ENCODE measurements at places on chromosomes 6 and 20.

DNA sequence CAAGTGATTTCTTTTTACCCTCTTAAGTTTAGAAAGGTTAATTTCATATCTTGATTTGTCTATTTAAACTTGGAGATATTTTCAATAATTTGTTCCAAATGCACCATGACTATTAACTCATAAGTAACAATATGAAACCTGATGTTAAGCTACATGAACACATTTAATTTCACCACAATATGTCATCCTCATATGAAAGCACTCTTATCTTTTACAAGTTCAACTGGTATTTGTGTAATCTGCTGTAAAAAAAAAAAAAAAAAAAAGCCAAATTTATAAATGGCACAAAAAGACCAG is 110.4 kb downstream of the HFE start:
- no peak for DNase-seq

GRCh38 chr20:38216201-38216600 is 44.3 kb downstream of the KIAA1755 start:
- DNase-seq, result no peak

- DNase-seq, result no peak
These were observed 19.9 kb downstream of the SPTLC3 start for GRCh38 chr20:13028673-13029072.

DNA sequence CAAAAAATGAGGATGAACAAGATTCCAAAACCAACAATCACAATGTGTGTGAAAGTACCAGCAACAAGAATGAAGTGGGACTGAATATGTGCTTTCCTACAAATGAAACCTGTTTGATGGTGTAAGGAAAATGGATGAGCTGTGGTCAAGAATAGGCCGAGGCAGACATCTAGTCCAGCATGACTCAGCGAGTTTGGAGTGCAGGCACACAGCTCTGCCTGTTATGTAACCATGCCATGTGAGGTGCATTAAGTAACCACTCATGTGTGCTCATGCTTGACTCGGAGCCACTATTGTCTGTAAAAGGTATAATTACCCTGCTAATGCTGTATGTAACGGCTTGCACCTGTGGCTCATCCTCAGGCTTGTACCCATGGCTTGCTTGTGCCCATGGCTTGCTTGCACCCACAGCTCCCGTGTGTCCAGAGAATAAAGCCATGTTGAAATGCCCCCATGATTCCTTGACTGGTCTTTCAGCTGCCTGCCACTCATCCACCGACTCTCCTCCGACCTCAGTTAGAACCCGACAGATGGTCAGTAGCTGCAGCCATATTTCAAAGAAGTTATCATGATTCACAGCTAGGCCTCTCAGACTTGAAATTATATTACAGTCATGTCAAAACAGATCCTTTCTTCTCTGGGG is 98.7 kb downstream of the BACH2 start:
- no peak for DNase-seq

DNA sequence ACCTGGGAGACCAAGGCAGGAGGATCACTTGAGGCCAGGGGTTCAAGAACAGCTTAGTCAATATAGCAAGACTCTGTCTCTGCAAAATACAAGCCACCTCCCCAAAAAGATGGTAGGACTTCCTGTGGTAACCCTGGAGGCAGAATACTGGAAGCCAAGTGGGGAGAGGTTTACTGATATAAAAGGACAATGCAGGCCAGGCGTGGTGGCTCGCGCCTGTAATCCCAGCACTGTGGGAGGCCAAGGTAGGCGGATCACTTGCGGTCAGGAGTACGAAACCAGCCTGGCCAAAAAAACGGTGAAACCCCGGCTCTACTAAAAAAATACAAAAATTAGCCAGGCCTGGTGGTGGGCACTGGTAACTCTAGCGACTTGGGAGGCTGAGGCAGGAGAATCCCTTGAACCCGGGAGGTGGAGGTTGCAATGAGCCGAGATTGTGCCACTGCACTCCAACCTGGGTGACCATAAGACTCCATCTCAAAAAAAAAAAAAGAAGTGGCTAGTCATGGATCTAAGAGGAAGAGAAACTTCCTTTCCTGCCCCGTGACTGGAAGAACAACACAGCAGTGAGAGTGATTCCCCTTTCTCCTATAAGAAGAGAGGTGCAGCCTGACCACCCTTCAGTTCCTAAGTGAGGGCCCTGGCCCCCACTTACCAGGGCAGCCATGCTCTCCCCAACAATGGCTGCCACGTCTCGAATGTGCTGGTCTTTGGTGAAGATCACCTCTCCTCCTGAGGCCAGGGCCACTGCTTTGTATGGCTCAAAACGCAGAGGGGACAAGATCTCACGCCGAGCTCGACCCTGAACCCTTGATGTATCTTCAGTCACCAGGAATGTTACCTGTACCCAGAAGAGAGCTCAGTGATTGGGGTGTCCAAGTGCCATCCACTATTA is 6.2 kb downstream of the SAPCD1 start:
- DNase-seq, result no peak

DNA sequence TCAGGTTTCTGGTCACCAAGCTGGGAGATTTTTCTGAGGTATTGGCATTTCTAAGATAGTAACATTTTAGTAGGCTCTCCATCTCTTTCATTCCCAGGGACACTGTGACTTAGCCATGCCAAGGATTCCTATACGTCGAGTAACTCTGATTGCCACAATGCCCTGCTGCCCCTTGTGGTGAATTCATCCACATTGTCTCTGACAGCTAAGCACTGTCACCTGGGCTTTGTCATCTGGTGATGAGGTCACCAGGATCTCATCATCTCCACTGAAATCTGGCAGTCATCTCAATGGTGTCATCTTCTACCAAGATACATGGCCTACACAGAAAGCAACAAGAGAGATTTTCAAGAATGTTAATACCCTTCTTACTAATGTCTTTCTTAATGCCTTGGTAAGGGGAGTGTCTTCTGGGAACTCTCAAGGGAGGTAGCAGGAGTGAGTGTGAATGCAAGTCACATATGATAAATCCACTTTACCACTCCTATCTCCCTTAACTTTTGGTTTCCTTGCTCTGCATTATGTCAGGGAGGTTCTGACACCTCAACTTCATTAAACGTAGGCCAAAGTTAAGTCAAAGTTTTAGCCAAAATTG is 246.7 kb downstream of the CD109 start:
- DNase-seq, result no peak

GRCh38 chr6:3549314-3549940 is 92.6 kb upstream of the SLC22A23 start:
- no peak for DNase-seq

- no peak for DNase-seq
These were observed 69.5 kb downstream of the FOXO3 start for GRCh38 chr6:108630050-108630714.

GRCh38 chr6:51533962-51534361 is 553.5 kb downstream of the PKHD1 start:
- no peak for DNase-seq

DNA sequence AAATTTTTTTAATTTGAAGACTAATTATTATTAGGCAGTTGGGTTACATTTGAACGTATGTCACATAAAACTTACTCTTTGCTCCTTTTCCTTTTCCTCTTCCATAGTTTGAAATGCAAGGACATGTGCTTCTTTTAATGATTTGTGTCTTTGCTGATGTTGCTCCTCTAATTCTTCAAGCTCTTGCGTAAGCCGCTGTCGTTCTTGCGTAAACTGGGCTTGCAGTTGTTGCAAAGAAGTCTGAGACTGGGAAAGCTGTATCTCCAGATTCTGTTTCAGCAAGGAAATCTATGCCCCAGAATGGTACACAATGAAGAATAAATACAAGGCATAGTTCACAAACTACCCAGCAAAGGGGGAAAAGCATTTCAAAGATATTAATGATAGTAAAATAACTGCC is 45.1 kb upstream of the MCM9 start:
- DNase-seq, result no peak

DNA sequence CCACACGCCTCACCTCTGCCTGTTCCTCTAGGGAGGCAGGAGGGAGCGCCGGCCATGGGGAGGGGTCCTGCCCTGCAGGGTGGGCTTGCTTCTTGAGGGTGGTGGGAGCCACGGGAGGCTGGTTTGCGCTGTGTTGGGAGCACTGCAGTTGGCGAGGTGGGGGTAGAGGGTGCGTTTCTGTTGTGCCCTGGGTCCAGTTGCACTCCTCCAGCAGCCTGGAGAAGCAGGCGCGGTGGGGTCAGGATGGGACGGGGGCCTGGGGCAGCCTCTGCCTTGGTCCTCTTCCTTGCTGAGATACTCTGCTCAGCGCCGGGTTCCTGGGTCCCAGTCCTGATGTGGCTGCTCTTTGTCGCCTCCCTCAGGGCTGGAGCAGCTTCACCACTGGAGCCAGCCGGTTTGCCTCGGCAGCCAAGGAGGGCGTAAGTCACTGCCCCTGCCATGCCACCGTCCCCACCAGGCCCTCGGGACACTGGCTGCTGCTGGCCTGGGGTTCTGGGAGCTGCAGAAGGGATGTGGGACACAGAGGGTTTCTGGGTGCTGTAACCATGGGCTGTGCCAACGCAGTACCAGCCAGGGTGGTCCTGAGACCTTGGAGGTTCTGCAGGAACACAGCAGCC is 8.4 kb downstream of the ARFGAP1 start:
- no peak for DNase-seq

DNA sequence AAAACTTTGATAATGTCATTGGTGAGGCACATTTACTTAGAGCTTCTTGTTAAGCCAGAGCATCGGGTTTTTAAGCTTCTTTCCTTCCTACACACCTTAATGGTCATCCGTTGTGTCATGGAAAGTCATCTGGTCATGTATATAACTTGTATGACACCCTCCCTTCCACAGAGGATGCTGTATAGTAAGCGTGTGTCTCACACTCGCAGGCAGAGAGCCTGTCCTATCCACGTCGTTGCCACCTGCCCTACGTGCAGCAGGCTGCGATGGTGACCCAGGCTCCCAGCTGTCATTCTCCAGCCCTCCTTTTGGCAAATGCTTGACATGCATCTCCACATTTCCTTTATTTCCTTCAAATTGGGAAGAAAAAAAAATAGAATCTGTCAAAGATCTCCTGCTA is 85.6 kb downstream of the MYB start:
- no peak for DNase-seq

DNA sequence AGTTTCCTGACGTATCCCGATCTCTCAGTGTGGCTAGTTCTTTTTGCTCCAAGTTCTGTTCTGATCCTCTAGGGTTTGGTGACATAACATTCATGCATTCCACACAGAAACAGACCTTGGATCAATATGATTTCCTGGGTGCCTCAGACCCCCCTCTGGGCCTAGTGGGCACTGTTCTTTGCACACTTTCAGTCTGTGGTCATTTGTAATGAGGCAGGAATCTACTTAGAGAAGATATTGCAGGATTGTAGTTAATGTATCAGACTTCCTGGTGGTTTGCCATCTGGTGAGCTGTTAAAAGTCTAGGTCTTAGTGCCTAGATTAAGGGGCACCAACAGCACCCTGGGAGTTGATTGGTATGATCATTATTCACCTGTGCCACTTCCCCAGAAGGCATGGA is 7.5 kb downstream of the BEND6 start:
- no peak for DNase-seq

GRCh38 chr6:112154711-112155110 is 67.3 kb downstream of the FAM229B start:
- no peak for DNase-seq

GRCh38 chr20:36097337-36098151 is 57.0 kb upstream of the EPB41L1 start:
- DNase-seq, result no peak

GRCh38 chr6:163842467-163842866 is 427.9 kb downstream of the QKI start:
- no peak for DNase-seq

GRCh38 chr6:138680085-138680484 is 93.5 kb upstream of the CCDC28A start:
- DNase-seq, result no peak

GRCh38 chr6:44635486-44635885 is 248.0 kb downstream of the CDC5L start:
- no peak for DNase-seq

- DNase-seq, result no peak
These were observed 88.5 kb upstream of the PTPN1 start for GRCh38 chr20:50421356-50422340.

- DNase-seq, result no peak
These were observed 275.9 kb downstream of the FOXC1 start for GRCh38 chr6:1885576-1886011.

DNA sequence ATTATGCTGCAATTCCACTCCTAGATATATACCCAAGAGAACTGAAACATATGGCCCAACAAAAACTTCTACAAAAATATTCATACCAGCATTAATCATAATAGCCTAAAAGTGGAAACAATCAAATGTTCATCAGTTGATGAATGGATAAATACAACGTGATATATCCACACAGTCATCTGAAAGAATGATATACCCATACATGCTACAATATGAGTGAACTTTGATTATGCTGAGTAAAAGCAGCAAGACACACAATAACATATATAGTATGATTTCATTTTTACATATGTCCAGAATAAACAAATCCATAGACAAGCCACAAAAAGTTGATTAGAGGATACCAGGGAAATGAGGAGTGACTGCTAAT is 30.7 kb downstream of the CDK19 start:
- no peak for DNase-seq
